ENCODE measurements at places on chromosomes 4 and X.
A peak's percentile ranks its signal among the peaks of the same experiment; 100 is the strongest.

- no peak for DNase-seq
Observed at GRCh38 chr4:106775636-106776035, 260.5 kb downstream of the DKK2 start.

DNA sequence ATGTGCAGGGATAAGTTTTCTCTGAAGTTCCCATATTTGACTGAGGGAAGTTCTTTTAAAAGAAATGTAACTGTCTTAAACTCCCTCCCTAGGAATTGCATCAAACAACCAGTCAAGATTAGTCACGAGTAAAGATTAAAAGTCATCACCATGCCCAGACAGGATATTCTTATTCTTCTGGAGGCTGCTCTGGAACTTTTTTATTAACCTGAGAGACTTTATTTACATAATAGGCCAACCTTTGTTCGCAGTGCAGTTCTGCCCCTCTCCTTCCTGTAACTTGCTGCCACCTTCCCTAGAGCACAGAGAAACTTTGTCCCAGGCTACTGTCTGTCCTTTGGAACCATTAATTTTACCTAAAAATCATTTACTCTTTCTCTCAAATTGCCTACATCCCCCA is 9.8 kb upstream of the HERC3 start:
- no peak for DNase-seq

GRCh38 chr4:57194068-57194611 is 84.0 kb upstream of the IGFBP7 start:
- no peak for DNase-seq

GRCh38 chr4:118774989-118775388 is 60.9 kb downstream of the SEC24D start:
- peak; percentile 53 for DNase-seq

- DNase-seq: no peak
Observed at GRCh38 chrX:49910344-49910743, 12.1 kb upstream of the CLCN5 start.

DNA sequence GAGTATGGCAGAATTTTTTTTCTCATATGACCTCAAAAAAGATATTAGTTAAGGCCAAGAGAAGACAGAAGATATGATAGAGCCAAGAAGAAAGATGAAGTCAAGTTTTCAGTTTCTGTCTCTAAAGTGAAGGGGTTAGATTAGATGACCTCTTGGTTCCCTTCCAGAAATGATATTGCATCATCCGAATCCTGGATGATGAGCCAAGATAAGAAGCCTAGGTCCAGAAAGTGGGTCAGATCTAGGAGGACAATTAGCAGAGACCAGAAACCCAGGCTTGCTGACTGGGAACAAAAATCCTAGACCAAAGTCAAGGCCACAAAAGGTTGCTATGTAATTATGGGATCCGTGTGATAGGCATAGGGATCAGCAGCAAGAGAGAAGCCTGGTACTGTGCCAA is 20.2 kb downstream of the SATL1 start:
- no peak for DNase-seq

DNA sequence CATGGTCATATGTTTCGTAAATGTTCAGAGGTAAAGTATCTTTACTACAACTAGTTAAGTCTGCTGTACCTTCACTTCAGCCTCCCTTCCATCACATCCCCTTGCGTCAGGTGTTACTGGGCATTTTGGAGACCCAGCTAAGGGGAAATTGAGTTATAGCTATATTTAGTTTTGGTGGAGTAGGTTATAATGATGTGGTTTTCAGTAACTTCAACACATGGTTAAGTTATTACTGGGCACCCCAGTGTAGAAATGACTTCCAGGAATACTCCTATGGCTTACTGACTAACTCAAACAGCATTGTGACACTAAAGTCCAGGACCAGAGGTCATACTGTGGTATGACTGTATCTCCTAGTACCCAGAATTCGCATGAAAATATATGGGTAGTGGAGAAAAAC is 23.4 kb upstream of the ACSL1 start:
- DNase-seq: no peak

DNA sequence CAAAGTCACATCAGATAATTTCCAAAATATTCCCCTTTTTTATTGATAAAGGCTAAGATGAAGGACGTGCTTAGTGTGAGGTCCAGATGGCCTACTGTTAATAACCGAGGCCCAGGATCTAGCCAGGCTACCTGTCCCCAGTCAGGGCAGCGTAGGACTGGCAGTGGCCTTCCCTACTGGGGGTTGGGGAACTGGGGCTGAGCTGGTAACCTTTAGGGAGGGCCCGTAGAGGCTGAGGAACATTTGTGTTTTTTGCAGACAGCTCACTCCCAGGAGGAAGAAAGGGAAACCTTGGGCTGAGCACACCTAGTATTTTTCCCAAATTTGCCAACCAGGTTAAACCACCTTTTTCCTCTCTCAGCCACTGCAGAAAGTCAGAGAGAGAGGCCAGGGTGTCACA is 59.1 kb downstream of the KLF3 start:
- DNase-seq: no peak

DNA sequence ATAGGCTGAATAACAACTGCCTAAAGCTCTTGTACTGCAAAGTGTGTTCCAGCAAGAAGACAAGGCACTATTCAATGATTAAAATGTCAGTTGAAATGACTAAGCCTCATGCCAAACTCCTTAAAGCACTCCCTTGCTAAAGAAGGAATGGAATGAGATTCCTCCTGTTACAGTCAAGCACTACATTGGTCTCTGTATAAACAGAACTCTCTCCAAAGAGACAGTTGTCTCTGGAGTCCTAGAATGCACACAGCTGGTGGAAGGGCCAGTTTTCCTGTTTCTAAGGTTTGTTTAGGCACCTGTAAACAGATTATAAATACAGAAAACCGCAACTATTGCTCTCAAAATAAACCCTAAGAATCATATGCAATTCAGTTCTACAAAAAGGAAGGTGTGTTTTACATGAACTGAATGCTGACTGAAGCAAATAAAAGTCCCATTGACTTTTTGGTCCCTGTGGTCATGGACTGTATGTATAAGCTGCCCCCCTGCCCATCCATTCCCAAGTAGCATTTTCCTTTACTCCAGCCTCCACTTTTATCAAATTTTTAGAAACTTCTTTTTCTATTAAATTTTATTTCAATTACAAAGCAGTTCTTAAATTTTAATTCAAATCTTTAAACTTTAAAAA is 47.0 kb downstream of the FAT1 start:
- no peak for DNase-seq

GRCh38 chr4:128847082-128847724 is 37.7 kb downstream of the JADE1 start:
- DNase-seq: no peak

- no peak for DNase-seq
Observed at GRCh38 chr4:121227341-121227792, 63.2 kb upstream of the TNIP3 start.

DNA sequence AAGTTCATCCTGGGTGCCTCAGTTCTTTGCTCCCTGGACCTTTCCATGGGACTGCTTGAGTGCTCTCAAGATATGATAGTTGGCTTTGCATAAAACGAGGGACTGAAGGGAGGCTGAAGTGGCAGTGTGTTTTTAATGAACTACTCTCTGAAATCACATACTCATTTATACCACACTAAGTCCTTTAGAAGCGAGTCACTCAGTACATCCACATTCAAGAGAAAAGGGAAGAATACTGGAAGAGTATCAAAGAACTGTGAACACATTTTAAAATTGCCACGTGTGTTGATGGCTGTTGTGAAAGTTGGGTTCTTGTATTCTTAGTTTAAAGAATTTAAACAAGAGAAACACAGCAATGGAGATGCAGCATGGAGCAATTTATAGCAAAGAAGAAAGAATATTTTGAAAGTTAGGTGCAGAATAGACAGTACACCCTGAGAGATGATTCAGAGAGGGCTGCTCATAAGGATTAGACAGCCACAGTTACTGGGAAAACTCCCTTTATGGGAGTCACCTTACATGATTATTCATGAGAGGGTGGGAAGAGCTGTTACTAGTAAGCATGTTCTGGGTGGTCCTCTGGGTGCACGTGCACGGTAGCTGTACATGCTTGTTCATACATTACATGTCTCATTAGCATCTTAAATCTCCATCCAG is 380.7 kb downstream of the ADGRL3 start:
- DNase-seq: no peak

DNA sequence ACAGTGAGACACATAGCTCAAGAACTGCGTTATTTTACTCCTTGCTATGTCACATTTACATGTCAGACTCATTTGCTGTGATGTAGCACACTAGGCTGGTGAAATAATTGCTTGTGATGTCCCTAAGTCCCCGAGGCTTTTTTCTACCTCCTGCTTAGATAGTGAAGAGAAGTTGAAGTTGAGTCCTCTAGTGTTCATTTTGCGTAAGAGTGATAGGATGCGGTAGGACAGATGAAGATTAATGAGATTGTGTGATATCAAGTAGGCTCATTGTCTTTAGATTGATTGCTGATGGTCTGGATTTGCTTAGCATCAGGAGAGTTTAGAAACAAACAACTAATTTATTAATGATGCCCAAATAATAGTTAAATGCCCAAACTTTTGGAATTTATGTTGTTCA is 173.6 kb upstream of the NUDT6 start:
- peak; percentile 9 for DNase-seq

DNA sequence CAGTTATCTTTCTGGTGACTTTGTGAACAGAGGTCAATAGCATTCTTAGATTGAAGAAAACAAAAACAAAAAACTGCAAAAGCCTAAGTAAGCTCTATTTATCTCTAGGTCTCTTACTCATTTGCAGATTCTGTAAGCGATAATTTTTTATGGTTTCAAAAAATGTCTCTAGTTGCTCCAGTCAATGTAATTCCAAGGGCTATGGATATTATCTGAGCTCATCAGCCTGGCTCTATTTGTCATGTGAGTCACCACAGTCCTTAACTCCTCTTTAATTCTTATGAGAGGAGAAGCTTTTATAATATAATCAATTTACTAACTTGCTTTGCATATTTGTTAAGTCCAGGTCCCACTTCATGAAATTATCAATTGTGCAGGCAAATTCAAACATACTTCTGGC is 79.1 kb downstream of the NPFFR2 start:
- no peak for DNase-seq

- no peak for DNase-seq
Observed at GRCh38 chr4:76458297-76458696, 23.3 kb downstream of the SHROOM3 start.

DNA sequence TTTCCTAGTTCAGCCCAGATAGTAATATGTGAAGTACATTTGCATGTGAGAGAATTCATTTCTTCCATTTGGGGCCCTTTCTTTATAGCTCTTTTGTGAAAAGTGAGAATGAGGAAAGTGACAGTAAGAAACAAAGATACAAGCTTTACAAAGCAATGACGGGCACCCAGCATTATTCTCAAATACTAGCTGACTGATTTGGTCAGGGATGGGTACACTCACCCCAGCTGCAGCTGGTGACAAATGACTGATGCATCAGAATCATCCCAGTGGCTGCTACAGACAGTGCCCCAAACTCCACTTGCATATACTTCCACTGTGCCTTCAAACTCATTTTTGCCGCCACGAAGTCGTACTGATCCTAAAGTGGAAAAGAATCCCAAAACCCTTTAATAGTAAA is 14.8 kb downstream of the PRSS12 start:
- DNase-seq: no peak

GRCh38 chr4:134780244-134780643 is 578.7 kb upstream of the PABPC4L start:
- DNase-seq: no peak

- DNase-seq: peak; percentile 9
Observed at GRCh38 chr4:144955104-144955503, 142.9 kb downstream of the ANAPC10 start.

- no peak for DNase-seq
Observed at GRCh38 chrX:40953369-40953768, 131.9 kb upstream of the USP9X start.

GRCh38 chr4:144633215-144633614 is 12.7 kb upstream of the HHIP start:
- DNase-seq: no peak

DNA sequence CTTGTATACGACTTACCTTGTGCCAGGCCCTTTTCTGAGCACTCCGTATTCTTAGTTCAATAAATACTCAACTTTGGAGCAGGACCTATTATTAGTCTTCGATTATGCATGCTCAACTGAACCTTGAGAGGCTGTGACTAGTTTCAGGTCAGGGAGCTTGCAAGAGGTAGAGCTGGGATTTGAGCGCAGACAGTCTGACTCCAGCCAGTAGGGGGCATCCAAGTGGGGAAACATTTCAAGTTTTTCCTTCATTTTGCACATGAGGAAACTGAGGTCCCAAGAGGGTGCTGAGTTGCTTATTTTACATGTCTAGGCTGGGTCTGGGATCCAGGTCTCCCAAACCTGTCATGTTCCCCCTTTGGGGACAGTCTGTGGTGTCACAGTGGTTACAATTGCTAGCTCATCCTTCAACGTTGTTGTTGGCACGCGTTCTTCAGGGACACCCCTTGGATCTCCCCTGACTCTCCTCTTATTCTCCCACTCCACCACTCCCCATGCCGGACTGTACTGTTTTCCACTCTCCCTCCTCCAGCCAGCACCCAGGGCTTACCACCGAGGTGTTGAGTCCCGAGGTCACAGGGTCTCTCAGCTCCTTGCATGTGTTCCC is 6.7 kb upstream of the PRICKLE3 start:
- DNase-seq: no peak

- no peak for DNase-seq
Observed at GRCh38 chrX:28379103-28379502, 208.1 kb upstream of the IL1RAPL1 start.

DNA sequence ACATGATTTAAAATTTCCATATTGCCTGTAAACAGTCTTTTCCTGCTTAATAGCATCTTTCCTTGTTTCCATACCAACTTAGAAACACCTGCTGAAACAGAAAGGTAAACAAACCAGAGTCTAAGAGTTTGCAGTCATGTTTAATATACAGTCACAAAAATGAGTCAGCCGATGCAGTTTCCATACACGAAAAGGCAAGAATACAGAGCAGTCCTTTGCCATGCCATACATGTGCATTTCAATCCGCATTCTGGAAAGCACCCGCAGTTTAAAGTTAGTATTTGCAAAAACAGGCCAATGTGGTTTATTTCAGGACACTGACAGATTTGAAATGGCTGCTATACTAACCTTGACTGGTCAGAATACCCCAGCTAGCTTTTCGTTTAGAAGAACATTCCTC is 32.1 kb downstream of the ASB5 start:
- no peak for DNase-seq

- no peak for DNase-seq
Observed at GRCh38 chr4:168811786-168812651, 198.0 kb downstream of the CBR4 start.

DNA sequence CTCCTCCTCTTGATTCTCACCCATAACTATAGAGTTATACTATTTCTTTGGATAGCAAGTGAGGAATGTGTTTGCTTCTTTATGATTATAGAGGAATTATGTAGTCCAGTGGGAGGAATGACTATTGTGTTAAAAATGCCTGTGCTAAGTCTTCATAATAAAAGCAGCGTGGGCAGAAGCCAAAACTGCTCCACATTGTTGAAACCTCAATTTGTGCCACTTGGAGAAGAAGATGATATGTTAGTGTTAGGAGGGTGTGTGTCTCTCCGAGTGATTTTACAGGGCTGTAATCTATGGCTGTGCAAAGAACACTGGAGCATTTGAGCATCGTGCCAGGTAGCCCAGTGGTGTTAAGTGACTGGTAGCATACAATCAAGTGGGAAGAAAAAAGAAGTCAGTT is 74.3 kb downstream of the FRAS1 start:
- no peak for DNase-seq
